Gastrocnemius medialis (tissue), 4 donors: ENCODE measurements at places on chromosomes 11 and 22. TPM values are rescaled to one million over a fixed set of nuclear protein-coding genes. Genes with fewer than 3 reads are reported as not detected.

DNA sequence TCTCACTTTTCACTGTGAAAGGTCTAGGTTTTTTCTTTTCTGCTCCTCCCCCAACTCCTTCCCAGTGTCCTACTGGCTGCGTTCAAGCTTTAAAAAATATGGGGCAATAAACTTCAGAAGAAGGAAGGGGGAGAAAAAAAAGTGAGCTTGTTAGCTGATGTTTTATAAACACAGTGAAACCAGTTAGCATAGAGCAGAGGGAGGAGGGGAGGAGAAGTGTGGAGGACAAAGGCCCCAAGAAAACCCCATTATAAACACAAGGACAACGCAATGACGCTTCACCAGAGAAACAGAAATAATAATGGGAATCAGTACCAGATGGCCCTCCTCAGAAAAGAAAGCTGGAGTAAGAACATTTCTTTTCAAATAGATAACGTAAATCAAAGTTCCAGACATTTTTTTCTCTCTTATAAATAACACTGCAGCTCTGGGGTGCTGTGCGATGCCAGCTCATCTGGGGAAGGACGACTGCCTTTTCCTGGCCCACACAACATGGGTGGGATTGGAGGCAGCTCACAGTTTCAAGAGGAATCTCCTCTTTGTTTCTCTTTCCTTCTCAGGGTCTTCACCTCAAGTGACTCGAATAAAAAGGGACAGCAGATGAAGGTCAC lies 235.4 kb upstream of the NARS2 start:
- DNase-seq = no peak

DNA sequence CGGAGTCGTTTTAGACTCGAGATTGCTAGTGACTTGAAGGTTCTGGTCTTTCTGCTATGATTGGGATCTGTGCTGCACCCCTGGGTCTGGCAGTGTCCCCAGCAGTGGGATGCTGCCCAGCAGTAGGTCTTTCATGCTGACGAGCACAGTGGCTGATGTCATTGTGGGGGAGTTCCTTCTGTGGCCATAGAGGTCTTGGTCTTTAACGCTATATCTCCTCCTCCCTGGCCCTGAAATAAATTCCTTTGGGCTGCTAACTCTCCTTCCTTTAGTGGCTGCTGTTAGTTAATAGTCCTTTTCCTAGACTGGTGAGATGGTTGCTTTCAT lies 136.3 kb downstream of the TEAD1 start:
- DNase-seq = no peak

GRCh38 chr22:32733196-32733768 lies 68.2 kb upstream of the TIMP3 start:
- no peak for DNase-seq

- no peak for DNase-seq
These were observed 79.4 kb downstream of the ETS1 start for GRCh38 chr11:128507936-128508335.

GRCh38 chr11:47631473-47631872 lies 10.9 kb downstream of the MTCH2 start:
- no peak for DNase-seq

DNA sequence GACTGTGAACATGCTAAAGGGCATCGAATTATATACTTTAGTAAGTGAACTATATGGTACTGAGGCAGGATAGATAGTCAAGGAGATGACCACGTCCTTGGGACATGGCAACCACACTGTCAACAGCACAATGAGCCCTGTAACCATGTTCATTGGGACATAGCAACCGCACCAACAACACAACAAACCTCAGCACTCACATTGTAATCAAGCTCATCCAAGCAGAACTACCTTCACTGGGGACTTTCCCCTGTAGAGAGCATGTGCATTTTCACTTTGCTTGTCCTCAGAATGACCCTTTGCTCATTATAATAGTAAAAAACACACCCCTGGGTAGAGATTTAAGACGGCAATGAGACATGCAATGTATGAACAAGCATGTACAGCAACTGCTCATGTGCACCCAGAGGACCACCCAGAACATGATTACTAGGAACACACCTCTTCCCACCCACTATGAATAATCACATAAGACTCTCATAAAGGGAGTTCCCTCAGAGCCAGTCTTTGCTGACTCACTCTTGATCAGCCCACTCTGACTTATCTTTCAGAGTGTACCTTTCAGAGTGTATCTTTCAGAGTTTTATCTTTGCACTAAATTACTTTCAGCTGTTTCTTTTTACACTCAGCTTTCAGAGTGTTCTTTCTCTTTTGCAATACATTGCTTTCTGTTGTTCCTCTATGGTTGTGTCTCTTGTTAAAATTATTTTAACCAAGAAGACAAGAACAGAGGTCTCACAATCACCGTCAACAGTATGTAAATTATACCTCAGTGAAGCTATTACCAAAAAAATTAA lies 4.1 kb upstream of the PLAAT2 start:
- no peak for DNase-seq

DNA sequence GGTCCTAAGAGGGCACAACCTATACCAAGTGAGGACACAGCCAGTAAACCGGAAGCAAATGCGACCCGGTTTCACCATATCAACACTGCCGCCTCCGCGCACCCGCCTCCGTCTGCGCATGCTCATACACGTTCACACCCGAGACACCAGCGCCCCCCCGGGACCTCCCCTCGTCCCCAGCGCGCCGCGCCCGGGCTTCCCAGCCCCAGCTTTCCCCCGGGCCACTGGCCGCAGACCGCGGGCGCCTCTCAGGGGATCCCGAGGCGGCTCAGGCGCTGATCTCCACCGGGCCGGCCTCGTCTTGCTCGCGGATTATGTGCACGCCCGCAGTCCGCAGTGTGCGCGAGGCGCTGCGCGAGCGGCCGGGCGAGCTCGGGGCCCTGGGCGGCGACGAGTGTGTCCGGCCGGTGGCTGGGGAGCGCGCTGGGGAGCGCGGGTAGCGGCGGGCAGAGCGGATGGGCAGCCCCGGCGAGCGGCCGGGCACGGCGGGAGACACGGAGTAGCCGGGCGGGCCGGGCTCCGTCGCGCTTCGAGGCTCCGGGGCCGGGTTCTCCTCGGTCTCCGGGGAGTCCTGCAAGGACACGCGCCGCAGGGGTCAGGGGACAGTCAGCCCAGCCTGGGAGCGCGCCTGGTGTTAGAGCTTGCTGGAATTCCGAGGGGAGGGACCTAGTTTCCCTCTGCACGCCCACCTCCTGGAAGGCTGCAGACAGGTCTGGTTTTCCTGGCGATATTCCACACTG lies 2.0 kb downstream of the HEPN1 start:
- DNase-seq = no peak

- no peak for DNase-seq
These were observed 548.3 kb downstream of the MN1 start for GRCh38 chr22:27253108-27253902.

- no peak for DNase-seq
These were observed 85.1 kb downstream of the CEP164 start for GRCh38 chr11:117412653-117413275.

DNA sequence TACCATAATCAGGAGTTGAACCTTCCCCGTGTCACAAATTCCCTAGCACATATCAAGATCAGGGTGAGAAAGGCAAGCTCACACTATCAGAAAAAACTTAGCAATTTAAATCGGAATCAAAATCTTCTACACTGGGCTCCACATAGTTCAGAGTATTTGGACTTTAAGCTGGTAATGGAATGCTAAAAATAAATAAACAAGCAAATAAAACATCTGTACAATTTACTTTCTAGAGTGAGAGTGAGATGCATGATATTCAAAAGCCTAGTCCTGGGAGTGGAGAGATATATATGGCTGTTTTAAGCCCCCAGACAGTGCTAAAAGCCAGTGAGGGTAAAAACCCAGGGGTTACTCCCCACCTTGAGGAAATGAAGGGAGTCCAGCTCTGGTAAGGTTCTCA lies 380.6 kb downstream of the SOX6 start:
- no peak for DNase-seq

GRCh38 chr22:38270091-38270992 lies 2.5 kb downstream of the TMEM184B start:
- no peak for DNase-seq

DNA sequence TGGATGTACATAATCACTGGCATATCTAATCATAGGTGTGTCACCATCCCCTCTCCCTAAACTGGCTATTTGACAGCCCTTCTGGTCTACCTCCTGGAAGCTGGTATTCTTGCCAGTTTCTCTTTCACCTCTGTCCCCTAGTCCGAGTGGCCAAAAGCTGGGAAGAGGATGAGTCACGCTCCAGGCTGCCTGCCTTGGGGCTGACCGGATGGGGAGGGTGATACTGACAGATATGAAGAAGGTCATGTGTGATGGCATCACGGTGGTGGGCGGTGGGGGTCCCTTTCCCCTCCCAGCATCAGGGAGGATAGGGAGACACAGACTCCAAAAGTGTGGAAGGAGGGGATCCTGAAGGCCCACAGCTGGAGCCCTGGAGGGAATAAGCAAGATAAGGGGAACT lies 4.8 kb downstream of the OAF start:
- peak; percentile 34 for DNase-seq

GRCh38 chr11:12752868-12753524 lies 78.8 kb downstream of the TEAD1 start:
- no peak for DNase-seq

DNA sequence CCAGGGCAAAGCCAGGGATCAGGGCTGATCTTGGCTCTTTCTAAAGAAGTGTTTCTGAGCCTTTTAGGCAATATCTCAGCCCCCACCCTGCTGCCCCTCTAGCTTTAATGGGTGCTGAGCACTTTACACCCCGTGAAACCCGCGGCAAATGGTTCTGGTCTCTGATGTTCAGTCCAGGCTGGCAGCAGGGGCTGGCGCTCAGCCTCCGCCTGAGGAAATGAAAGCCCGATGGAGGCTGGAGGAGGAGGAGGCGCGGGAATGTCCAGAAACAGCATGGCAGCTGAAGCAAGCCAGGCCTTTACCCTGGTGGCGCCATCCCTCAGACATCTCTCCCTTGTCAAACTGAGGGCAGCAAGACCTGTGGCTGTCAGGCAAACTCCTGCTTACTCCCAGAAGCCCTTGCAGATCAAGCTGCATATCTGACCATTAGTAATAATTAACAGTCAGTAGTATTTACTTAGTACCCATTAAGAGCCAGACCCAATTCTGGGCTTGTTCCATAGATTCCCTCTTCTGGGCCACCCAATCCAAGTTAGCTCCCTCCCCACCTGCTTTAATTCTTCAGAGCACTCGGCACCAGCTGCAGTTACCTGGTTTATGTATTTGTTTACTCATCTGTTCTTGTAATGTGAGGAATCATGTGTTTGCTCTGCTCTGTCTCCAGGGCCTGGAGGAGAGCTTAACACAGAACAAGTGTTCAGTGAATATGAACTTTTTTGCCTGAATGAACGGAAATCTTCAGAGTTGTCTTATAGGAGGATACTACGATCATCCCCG lies 15.0 kb upstream of the ALX4 start:
- no peak for DNase-seq

GRCh38 chr11:69640260-69640994 lies 529 bp upstream of the CCND1 start:
- no peak for DNase-seq

- no peak for DNase-seq
These were observed 581 bp upstream of the FBXO3 start for GRCh38 chr11:33774736-33775466.

DNA sequence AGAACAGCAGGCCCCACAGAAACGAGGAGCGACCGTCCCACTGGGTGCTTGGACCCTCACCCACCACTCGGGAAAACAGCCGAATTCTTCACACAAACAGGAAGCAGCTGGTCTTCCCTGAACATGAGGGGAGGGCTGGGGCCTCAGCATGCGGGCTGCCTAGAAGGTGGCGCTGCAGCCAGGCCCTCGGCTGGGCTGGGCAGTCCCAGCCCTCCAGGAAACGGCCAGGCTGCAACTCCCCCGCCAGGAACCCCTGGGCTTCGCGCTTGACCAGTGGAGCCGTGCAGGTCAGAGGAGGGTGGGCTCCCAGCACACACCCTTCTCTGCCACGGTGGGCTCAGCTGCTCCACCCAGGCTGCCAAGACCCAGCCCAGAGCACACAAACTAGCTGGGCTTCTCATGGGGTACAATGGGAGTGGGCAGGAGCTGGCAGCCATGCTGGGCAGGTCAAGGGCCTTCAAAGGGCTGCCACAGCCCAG lies 29.6 kb downstream of the IGF2 start:
- DNase-seq = no peak

DNA sequence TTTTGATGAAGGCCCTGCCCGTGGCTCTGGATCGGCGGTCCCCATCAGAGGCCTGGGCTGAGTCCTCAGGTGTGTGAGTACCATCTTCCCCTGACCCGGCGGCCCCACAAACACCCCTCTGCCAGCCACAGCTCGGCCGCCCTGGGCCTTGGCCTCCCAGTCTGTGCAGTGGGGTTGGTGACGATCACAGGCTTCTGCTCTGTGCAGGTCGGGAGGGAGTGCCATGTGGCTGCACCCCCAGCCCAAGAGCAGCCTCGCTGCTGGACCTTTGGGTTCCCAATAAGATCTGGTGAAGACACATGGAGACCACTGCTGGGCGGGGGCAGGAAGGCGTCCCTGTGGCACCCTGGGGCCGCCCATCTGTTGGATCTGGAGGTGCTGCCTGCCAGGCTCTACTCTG lies 47.1 kb upstream of the PPARA start:
- no peak for DNase-seq

DNA sequence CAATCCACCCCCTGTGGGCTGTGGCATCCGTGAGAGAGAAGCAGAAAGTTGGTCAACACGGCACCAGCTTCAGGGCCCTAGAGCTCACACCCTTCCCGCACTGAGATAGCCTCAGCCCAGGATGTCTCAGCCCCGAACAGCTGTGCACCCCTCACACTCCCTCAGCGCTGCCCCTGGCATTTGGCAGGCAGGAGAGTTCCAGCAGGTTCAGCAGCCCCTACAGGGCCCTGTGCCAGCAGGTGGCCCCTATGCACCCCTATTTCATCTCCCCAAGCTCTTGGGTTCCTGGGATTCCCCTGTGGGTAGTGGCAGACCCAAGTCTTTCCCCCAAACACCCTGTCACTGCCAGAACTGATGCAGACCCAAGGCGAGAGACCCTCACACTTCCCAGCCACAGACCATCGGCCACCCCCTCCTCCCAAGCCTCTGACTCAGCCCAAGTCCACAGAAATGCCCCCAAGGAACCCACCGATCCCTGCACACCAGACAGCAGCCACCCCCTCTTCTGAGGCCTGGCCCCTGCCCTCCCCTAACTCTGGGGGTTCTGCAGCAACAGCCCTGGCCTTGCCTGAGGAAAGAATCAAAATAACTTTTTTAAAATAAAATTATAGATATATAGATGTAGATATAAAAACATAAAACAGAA lies 183.6 kb downstream of the IGLL1 start:
- no peak for DNase-seq

- no peak for DNase-seq
These were observed 528.7 kb downstream of the ETS1 start for GRCh38 chr11:128058580-128059208.

DNA sequence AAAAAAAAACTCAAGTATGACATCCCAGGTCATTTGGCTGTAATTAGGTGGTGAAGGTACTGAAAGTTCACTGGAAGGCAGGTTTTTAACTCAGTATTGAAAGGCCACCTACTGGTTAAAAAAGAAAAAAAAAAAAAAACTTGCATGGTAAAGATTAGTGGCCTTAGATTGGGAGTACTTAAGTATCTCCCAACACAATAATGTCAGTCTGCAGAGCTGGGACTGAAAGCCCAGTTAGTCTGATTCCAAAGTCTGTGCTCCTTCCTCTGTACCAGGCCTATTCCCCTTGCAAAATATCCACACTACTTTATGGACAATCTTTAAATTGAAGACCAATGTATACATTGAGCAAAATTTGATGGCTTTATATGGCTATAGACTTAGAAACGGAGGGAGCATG lies 85.5 kb downstream of the NOX4 start:
- DNase-seq = no peak

SLC25A22 gene
- total RNA-seq = 1.5 TPM

SYT13 gene
- not detected for total RNA-seq

OR4B1 gene
- total RNA-seq = not detected

MUC2 gene
- not detected for total RNA-seq

DCUN1D5 gene
- total RNA-seq = 57.5 TPM

ABCC8 gene
- total RNA-seq = 1.7 TPM

NELL1 gene
- total RNA-seq = not detected

ACR gene
- not detected for total RNA-seq
